ENCODE measurements at places on chromosomes 3 and 15.

DNA sequence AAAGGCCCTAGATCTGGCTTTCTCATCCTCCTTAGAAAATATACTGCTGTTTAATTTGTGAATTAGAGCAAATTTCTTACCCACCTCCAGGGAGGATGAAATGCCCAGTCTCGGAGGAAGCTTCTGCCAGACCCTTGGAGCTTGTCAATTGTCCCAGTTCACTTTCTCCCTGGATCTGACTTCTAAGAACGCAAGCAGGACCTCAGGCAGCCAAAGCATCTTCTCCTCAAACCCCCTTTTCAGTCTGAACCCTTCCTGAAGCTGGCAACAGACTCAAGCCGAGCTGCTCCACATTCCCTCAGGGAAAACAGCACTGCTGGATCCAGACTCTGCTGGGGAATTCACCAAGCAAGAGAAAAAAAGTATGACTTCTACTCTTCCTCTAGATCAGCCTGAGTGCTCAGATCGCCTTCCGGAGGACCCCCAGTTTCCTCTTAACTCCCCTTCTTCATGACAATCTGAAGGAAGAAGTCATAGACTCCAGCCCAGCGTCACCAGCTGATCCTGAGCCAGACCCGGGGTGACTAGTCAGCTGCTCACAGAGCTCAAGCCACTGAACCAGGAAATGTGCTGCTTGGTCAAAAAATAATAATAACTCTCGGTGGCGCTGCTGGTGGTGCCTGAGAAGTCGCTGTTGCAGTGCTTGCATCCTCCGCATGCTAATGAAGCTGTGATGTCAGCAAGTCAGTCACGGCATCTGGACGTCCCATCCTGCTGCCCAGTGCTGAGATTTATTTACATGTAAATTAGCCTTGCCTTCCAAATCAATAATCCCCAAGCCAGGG lies at the start of gene PRICKLE2:
Gene PRICKLE2 (minus strand): TSS at position 641 of the 785 bp plus-strand sequence. CDS start 26,539 bp downstream, outside the sequence.
- DNase-seq = peak; percentile 92

DNA sequence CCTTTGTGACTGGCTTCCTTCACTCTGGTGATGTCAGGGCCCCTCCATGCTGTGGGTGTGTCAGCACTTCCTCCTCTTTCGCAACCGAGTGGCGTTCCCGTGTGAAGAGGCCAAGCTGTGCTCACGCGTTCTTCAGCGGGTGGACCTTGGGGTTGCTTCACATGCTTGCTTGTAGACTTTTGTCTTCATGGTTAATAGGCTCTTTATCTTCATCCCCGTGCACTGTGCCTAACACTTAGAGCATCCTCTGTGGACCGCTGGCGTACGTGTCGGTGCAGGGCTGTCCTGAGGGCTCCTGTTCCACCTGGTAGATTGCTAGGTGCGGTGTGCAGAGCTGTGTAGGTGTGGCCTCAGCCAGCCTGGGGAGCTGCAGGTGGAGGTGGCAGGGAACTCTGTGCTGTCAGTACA lies 182.3 kb downstream of the OR4M2 start:
- no peak for DNase-seq

GRCh38 chr15:39581793-39582285 lies 960 bp downstream of the THBS1 start:
- DNase-seq = peak; percentile 59

DNA sequence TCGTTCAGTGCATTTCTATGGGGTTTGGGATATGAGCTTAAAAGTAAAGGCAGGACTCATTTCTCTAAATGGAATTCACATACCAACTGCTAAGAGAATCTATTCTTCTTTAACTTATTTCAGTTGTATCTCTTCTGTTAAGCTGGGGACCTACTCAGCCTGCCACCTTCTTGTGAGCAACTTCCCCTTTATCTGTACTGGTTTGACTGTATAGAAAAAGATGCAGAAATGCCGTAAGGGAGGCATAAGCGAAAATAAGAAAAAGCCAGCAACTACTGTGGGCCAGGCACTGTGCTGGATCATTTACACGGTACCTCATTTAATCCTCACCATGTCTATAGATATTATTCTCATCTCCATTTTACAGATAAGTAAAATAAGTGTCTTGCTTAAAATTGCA lies 38.4 kb downstream of the RBMS3 start:
- DNase-seq = no peak

- peak; percentile 49 for DNase-seq
Observed at GRCh38 chr3:109081746-109082510, 36.0 kb downstream of the MORC1 start.

DNA sequence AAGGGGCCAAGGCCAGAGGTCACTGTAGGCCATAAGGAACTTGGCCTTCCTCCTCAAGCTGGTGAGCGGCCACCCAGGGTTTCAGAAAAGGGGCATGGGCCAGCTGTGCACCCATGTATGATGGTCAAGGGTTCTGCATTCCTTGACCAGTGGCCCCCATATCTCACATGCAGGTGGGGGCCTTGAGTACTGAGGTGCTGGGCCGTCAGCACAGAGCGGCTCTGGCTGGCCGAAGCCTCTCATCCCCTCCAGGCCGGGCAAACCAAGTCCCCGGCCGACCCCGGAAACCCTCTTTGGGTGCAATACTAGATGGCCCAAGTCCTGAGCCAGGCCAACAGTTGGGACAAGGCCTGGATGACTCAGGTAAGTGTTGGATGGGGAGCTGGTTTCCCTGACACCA lies 9.5 kb downstream of the ALG3 start:
- no peak for DNase-seq

- no peak for DNase-seq
Observed at GRCh38 chr3:42753757-42754156, 19.3 kb downstream of the CCDC13 start.

- no peak for DNase-seq
Observed at GRCh38 chr3:171462224-171462623, 2.0 kb upstream of the TNIK start.

DNA sequence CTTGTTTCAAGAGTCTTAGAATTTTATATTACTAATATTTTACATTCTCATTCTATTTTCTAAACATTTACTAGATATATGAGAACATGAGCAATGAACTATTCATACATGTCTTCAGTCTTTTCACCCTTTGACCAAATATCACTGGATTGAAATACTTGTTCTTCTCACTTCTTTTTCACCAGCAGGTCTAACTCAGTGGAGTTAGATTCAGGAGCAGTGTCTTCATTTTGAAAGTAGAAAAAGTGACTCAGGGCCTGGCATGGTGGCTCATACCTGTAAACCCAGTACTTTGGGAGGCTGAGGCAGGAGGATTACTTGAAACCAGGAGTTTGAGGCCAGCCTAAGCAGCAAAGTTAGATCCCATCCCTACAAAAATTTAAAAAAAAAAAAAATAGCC lies 70.8 kb downstream of the USP13 start:
- no peak for DNase-seq

- DNase-seq = no peak
Observed at GRCh38 chr3:130679218-130679617, 67.4 kb downstream of the PIK3R4 start.

DNA sequence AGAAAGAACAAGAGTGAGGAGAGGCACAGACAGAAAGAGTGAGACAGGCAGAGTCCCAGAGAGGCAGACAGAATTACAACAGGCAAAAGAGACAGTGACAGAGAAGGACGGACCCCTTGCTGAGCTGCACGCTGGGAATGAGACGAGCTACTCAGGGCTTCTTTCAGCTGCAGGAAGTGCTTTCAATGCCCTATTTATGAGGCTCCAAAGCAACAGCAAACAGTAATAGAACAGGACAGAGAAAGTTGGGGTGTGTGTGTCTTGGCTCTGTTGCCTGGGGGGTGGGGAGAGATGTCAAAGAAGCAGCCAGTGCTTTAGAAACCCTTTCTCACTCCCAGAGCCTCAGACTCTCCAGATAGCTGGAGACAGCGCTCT lies 502 bp upstream of the TIMP4 start:
- no peak for DNase-seq

DNA sequence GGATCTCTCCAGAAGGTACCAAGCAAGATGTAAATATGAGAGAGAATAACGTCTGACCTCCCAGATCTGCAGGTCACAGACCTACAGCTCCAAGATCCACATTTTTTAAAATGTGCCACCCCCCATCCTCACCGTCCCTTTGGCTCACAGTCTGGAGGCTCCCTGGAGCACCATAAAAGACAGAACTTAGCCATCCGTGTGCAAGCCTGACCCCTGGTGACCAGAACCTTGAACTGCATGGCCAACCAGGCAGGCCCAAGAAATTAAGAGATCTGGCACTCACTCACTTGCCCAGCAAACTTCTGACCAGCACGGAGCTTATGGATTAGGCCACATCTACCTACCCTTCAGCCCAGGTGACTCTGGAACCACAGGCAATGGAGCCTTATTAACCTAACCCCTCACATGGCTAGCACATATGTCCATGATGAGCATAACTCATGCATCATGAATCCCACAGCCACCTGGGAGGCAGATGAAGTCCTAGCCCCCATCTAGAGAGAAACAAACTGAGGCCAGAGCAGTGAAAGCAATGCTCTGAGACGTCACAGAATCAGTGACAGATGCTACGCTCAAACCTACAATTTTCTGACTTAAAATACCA lies 275.3 kb downstream of the UACA start:
- peak; percentile 82 for DNase-seq

GRCh38 chr3:164486150-164486549 lies 592.1 kb downstream of the SI start:
- no peak for DNase-seq

DNA sequence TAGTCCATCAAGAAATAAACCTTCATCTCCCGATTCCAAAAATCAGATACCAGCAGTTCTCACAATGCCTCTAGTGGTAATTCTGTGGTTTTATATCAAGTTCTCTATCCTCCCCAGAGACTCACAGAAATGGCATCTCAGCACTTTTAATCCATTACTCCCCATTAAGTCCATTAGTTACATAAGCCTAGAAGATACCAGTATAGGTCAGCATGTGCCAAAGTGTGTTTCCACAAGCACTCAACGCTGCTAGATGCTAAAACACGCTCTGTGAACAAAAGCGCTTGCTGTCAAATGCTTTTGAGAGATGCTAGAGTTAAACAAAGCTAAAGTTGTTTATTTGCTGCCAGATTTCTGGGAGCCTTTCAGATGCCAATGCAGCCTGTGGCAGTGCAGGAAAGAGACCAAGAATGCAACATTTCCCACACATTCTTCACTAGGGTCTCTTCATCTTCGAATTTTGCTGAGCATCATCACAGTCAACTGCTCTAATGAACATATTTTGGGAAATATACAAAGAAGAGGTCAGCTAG lies 918.8 kb upstream of the CFAP20DC start:
- peak; percentile 20 for DNase-seq

- peak; percentile 87 for DNase-seq
Observed at GRCh38 chr15:63374686-63375520, 6.7 kb downstream of the CA12 start.

GRCh38 chr3:85567071-85567676 lies 608.4 kb downstream of the CADM2 start:
- DNase-seq = peak; percentile 66

GRCh38 chr3:113607219-113607596 lies 74.9 kb downstream of the SIDT1 start:
- no peak for DNase-seq

DNA sequence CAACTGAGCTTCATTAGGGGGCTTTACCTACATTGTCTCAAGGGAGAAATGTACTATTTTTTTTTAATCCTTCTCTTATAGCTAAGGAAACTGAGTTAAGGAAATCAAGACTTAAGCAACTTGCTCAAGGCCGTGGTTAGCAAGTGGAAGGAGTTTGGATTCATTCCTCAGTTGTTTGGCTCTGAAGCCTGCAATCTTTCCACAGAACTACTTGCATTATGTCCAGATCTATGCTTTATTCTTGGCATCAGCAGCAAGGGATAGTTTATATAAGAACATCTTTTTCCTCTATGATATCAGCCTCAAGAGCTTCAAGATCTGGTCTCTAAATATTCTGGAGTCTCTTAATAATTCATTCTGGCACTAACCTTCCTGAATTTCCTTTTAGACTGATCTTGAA lies 182.4 kb downstream of the SV2B start:
- DNase-seq = no peak

- DNase-seq = no peak
Observed at GRCh38 chr15:64014995-64015394, 31.3 kb downstream of the DAPK2 start.

DNA sequence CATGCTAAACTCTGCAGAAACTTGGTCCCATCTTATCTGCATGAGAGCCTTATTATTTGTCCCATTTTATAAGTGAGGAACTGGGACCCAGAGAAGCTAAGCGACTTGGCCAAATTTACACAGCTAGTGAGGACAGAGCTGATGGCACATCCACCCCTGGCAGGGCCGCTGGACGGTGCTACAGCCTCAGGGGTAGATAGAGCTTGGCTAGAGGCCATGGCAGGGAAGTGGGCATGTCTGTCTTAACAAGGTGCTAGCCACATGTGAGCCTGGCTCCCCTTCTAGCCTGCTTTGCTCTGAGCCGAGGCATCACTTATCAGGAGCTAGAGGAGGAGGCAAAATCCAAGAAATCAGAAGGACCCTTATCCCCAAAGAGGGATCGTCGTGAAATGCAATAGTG lies 36.7 kb upstream of the SYNM start:
- no peak for DNase-seq

GRCh38 chr3:72560846-72561675 lies 287.2 kb downstream of the SHQ1 start:
- DNase-seq = no peak

- DNase-seq = no peak
Observed at GRCh38 chr3:43789028-43789427, 98.3 kb downstream of the ABHD5 start.

- no peak for DNase-seq
Observed at GRCh38 chr15:84988909-84989644, 7.4 kb downstream of the PDE8A start.

DNA sequence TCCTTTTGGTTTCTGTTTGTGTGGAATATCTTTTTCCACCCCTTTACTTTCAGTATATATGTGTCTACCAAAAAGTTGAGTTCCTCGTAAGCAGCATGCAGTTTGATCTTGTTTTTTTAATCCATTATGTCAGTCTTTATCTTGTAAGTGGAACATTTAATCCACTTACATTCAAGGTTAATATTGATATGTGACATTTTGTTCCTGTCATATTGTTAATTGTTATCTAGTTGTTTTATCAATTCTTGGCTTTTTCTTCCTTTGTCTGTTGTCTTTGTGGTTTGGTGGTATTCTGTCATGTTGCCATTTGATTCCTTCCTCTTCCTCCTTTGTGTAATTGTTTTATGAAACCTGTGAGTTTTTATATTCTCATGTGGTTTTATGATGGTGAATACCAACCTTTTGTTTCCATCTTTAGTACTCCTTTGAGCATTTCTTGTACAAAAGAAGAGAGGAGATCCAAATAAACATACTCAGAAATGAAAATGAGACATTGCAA lies 43.4 kb upstream of the XCR1 start:
- no peak for DNase-seq

- DNase-seq = no peak
Observed at GRCh38 chr3:63508305-63508704, 144.2 kb upstream of the SNTN start.

- DNase-seq = no peak
Observed at GRCh38 chr3:38314764-38315487, 31.7 kb upstream of the XYLB start.

- no peak for DNase-seq
Observed at GRCh38 chr15:64099379-64099778, 3.6 kb downstream of the SNX1 start.

Measured in fibroblast of lung (primary cell).